Activated naive CD8-positive, alpha-beta T cell treated with anti-CD3 and anti-CD28 coated beads, Interleukin-2, amount 50 U/mL, for 16 hours (primary cell): ENCODE measurements at places on chromosomes 6 and 20.

DNA sequence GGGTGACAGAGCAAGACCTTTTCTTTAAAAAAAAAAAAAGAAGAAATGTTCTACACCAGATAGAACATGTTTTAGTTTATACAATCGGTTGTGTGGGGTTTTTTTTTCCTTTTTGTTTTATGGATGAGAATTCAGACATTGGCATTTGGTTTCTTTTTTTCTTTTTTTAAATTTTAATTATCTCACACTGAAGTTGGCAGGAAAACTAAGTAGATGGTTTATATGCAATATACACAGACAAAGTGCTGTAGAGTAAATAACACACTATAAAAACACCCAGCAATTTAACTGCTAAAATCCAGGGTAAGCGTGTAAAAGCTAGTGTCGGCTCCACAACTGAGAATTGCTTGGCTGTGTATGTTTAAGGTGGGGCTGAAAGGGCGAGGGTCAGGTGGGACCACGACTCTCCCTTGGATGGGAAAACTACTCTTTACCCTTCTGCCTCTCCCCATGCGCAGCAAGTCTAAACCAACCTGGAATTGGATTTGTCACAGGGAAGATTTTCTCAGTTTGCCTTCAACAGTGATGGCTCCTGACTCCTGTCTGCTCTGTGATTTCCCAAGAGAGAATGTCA is 147.1 kb upstream of the MARCKS start:
- no peak for DNase-seq

GRCh38 chr6:34474754-34475153 is 8.9 kb downstream of the PACSIN1 start:
- DNase-seq = no peak

DNA sequence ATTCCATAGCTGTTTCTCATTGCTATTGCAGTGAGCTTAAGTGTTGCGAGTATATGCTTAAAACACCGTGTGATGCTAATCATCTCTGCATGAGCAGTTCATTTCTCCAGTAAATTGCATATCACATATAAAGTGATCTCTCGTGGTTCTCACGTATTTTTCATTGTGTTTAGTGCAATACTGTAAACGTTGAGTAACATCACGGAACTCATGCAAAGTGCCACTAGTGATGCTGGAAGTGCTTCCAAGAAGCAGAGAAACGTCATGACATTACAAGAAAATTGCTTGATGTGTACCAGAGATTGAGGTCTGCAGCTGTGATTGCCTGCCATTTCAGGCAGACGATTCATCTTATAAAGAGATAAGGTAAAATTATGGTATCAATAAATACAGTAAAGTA is 830.4 kb downstream of the GRIK2 start:
- DNase-seq = no peak

GRCh38 chr6:138539876-138540275 is 40.6 kb upstream of the NHSL1 start:
- DNase-seq = no peak

GRCh38 chr6:48147051-48147450 is 36.1 kb upstream of the PTCHD4 start:
- no peak for DNase-seq

GRCh38 chr20:3011752-3012151 is 31.7 kb upstream of the GNRH2 start:
- no peak for DNase-seq

DNA sequence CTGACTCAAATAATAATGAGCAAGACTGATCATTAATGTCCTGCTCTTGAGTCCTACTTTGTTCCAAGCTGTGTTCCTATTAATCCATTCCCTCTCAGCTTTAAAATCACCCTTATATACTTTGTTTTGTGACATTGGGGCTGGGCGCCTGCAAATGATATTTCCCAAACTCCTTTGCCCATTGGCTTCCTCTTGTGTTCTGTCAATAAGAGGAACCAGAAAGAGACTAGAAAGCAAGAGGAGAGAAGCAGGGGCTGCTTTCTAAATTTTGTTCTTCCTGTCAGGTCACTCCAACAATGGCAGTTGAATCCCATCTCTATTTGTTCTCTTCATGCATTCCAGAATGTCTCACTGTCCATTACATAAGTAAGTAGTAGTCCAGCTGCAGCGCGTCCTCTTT is 21.6 kb upstream of the TRIM27 start:
- DNase-seq = no peak

- no peak for DNase-seq
Measured at GRCh38 chr6:71190809-71191208, 97.8 kb upstream of the OGFRL1 start.

- DNase-seq = no peak
Measured at GRCh38 chr6:17941318-17941717, 46.1 kb downstream of the KIF13A start.

DNA sequence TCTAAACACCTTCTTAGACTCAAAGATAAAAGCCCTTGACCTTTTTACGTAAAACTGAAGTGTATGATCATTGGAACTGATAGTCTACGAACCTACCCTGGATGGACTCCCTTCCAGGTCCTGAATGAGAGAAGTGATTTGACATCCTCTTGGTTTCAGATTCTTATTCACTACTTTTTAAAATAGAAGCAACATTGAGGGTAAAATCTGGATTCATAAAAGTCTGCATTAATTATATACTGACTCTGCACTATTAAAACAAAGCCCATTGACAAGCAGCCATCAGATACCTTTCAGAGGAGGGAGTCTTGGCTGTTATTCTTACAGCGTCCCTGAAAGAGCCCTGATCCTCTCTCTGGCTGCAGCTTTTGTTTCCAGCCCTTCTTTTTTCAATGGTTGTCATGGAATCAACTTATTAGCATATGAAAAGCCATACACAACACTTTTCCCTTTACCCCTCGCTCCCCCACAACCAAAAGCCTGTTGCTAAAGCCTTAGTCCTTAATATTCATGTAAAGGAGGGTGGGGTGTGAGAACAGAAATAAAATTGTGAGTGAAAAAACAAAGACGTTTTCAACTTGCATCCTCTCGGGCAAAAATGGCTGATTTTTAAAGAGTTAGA is 270.0 kb upstream of the MARCKS start:
- DNase-seq = no peak

GRCh38 chr6:166169549-166170421 is 2.1 kb upstream of the TBXT start:
- DNase-seq = no peak

DNA sequence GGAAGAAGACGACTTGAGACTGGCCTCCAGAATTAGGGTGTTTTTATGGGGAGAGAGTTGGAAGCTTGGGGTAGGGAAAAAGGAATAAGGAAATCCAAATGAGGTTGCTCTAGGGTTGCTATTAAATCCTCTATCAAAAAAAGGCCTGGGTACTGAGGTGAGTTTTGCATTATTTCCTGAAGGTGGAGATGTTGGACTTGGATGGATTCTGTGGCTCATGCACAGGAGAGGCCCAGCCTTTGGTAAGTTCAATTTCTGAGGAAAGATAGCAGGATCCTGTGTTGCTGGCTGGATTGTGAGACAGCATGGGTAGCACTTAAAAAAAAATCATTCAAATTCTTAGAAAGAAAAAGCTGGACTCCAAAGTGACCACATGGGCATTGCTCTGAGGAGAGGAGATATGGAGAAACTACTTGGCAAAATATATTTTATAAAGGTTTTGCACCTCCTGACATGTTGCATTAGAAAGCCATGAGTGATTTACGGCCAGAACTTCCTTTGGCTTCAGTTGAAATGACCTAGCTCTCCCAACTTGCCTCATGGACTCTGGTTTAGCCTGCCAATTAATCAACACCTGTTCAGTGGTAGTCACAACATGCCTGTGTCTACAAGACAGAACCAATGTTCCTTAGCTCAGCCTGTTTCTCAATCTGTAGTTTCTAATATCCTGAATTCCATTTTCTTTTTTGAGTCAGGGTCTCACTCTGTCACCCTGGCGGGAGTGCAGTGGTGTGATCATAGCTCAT is 152.1 kb upstream of the RALGAPA2 start:
- DNase-seq = no peak

GRCh38 chr6:33929575-33930288 is 125.9 kb upstream of the MLN start:
- DNase-seq = no peak

DNA sequence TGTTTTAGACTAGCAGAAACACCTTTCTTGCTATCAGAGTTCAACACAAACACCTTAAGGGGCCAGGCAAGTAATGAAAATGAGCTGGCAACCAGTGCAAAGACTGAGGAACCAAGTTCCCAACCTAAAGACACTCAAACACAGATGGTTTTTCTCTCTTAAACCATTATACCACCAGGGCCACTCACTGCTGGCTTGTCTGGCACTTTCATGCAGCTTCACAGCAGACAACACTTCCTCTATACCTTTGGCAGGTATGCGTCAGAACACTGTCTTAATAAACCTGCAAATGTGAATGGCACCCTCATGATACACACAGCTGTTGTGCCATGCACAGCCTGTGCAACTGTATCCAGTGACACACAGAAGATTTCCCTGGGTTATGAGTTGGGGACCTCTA is 41.6 kb downstream of the NFATC2 start:
- DNase-seq = no peak

- no peak for DNase-seq
Measured at GRCh38 chr6:93886416-93886815, 467.1 kb upstream of the EPHA7 start.

DNA sequence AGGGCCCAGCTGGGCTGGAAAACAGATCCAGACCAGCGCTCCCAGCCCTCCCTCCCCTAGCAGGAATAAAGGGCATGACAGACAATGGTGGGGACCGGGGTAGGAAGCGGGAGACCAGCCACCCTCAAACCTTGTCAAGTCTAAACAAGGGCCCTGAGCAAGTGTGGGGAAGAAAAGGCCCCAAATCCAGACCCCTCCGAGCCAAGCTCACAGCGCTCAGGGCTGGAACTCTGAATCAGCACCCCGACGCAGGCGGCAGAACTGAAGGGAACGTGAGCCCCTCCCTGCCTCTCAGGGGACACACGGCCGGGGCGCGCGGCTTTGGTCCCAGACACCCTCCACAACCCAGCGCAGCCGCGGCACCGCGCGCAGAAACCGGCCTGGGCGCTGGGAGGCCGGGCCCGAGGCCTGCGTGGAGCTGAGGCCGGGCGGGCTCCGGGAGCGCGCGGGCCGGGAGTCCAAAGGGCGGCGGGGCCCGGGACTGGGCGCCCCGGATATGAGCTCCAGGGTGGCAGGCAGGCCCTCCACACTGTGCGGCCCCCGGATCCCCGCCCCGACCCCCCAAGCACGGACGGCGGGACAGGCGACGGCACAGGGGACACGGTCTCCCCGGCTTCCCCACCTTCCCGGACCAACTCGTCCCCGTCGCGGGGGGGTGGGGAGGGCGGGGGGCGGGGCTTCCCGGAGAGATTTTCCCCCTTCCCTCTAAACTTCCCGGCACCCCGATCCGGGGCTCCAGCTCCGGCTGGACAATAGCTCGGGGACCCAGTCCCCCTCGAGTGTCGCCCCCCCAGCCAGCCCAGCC is 641 bp downstream of the TEAD3 start:
- no peak for DNase-seq

- no peak for DNase-seq
Measured at GRCh38 chr6:105968603-105969333, 117.4 kb upstream of the PRDM1 start.

- no peak for DNase-seq
Measured at GRCh38 chr6:32462609-32463008, 22.9 kb downstream of the HLA-DRA start.

DNA sequence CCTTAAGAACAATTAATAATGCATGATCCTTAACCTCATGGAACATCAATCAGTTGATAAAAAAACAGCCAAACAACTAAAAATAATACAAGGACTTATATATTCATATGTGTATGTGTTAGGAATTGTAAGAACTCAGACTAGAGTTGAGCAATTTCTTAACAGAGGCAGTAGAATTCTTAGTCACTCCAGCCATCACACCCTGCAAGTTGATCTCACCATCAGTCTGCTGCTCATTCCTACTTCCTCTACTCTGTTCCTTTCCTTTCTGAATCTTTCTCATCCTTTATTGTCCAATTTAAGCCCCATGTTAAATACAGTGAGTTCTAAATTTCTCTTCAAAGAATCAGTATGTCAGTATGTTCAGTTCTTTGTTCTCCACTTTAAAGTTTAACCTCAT is 2.6 kb downstream of the ZNF165 start:
- DNase-seq = no peak

GRCh38 chr20:14820771-14821170 is 483.4 kb upstream of the FLRT3 start:
- DNase-seq = no peak

DNA sequence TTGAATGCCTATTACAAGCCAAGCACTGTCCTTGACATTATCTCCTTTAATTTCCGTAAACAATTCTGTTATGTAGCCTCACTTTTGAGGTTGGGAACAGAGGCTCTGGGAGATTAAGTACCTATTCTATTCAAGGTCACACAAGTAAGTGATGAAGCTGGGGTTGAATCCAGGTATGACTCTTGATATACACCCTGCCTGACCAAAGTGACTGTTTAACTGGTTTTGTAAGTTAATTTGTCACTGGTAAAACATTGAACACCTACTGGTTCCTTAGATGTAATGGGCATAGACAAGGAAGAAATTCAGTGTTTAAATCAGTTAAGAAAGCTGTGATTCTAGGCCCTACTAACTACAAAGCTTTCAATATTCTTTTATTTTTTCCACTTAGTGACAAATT is 22.9 kb downstream of the GTF2H5 start:
- DNase-seq = no peak

DNA sequence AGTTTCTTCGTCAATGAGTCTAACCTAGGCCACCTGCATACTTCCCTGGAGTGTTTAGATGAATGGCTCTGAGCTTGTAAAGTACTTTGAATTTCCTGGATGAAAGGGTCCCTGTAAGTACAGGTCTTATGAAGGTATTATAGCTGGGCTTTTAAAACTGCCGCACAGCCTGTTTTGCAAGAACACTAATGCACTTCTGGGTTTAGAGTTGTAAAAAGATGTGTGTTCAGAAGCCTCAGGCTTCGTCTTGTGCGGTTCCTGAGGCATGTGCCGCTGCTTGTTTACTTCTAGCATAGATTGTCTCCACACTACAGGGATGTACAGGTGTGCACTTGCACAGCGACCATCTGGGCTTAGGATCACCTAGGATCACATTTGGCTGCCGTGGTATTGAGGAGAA is 324.5 kb downstream of the SOX4 start:
- no peak for DNase-seq

DNA sequence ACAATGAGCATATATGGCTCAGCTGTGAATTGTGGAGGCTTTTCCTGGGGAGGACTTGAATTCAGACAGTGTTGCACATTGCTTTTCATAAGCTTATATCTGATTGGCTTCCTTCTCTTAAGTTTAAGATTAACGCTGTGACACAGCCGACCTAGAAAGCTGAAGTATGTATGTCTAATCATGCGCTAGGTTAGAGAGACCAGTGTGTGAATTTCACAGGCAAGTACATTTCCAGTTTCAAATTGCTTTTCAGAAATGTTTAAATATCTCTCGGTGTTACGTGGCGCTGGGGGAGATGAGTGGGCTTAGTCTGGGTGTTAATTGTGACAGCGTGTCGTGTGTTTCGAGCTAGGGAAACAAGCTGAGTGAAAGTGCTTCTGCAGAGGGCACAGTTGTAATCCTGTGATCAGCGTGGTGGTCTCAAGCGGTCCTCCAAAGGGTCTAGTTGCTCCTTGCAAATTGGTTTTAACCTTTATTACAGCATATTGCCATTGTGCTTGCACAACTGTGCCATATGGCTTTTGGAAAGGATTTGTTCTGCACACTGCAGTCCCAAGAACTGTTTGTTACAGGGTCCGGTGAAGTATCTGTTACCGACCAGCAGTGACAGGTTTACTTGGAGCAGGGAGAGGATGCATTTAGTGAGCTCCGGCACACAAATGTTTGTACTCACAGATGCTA is 166.6 kb downstream of the SASH1 start:
- no peak for DNase-seq
